NCI-H1105 treated with DMSO at 0.1 percent for 48 hours (cell line): ENCODE measurements at places on chromosomes 12 and 14.

DNA sequence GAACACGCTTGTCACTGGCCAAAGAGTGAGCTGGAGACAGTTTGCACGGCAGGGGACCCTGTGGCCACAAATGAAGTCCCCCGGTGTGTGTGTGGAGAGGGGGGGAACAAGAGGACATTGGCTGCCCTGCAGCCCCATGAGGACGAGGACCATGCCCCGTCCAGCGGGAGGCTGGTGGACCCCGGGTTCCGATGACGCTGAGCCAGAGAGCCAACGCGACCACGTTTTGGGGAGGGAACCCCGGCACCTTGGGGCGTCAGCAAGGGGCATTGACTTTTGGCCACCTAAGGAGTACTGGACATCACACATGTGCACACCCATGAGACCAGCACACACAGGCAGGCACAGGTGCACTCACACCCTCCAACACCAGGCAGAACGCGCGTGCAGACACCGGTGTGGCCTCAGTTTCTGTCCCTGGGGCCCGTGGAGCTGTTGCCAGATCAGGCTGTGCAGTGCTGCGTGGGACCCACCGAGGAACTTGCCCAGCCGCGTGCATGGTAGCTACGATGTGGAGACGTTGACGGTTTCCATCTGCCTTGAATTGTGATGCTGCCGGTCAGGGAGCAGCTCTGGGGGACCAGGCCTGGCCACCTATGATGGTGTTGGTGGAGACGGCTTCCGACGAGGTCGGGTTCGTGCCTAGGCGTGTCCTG, 26.5 kb downstream of the NOC4L start:
- DNase-seq, result no peak

GRCh38 chr12:58596381-58596780, 323.9 kb downstream of the LRIG3 start:
- DNase-seq, result no peak

- no peak for DNase-seq
Measured at GRCh38 chr12:108604208-108604941, 6.5 kb upstream of the TMEM119 start.

GRCh38 chr12:51390891-51391282, 319 bp downstream of the GALNT6 start:
- no peak for DNase-seq
